ENCODE measurements at places on chromosomes 1 and 21.
A peak's percentile ranks its signal among the peaks of the same experiment; 100 is the strongest.

DNA sequence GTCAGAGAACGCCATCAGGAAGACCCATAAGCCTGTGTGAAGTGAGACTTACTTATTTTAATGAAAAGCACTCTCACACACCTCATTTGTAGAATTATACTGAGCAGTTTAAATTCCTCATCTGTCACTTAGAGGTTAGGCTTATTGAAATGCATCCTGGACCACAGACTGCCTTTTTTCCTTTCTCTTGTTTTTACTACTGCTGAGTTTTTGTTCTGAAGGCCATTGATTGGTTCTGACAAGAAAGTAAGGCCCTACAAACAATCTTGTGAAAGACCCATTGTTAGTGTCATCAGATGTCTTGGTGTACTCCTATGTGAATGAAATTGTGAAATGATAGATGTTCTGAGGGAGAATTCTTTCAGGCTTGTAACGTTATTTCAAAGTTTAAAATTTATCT is 1343.3 kb upstream of the ADGRL2 start:
- DNase-seq: no peak

DNA sequence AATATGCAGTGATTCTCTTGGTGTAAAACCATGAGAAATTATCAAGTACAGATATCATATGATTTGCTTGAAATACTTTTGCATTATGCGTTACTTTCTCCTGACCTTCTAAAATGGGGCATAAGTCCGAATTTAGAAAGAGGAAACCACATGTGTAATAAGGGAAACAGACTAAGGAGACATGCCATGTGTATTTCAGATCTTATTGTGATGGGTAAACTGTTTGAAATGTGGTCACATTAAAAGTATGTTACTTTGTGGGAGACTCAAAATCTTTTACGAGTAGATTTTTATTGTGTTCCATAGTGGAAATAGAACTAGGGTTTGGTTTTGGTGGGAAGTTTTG is 173.0 kb downstream of the NFIA start:
- no peak for DNase-seq

DNA sequence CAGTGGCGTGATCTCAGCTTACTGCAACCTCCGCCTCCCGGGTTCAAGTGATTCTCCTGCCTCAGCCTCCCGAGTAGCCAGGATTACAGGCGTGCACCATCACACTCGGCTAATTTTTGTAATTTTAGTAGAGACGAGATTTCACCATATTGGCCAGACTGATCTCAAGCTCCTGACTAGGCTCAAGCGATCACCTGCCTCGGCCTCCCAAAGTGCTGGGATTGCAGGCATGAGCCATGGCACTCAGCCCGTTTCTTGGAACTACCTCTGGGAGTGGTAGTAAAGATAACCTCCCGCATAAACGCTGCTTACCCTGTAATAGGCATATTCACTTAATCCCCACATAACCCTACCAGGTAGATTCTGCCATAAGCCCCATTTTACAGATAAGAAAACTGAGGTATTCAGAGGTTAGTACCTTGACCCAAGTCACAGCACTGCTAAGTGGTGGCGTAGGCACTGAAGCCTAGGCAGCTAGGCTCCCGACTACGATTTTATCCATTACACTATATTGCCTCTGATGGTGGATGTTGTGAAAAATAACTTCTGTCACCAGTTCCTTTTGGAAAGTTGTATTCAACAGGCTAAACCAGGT is 143.8 kb downstream of the SDCCAG8 start:
- no peak for DNase-seq

DNA sequence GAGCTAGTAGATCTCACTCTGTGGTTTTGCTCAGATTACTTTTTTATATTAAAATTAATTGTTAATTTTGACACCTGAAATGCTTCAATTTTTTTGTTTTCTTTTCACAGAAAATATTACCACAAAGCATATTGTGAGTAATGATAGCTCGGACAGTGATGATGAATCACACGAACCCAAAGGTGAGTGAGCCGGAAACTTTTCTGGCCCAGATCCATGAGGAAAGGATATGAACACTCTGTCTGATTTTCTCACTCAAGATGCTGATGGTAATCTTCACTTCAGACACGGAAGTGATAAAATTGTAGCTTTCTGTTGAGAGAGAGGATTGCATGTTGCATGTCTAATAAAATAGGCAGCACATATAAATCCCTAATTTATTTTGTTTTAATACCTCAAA is 121.8 kb downstream of the PLA2G4A start:
- DNase-seq: peak; percentile 60

- no peak for DNase-seq
These were observed 36.4 kb downstream of the SLC2A7 start for GRCh38 chr1:8989821-8990220.

GRCh38 chr1:3975903-3976630 is 76.0 kb upstream of the C1orf174 start:
- no peak for DNase-seq
